Testis (tissue), 5 donors: ENCODE measurements at places on chromosomes 3 and 15. TPM values are rescaled to one million over a fixed set of nuclear protein-coding genes. Genes with fewer than 3 reads are reported as not detected.
A peak's percentile ranks its signal among the peaks of the same experiment; 100 is the strongest.

- peak; percentile 28 for DNase-seq
These were observed 662 bp downstream of the TMEM108 start for GRCh38 chr3:133038731-133039375.

DNA sequence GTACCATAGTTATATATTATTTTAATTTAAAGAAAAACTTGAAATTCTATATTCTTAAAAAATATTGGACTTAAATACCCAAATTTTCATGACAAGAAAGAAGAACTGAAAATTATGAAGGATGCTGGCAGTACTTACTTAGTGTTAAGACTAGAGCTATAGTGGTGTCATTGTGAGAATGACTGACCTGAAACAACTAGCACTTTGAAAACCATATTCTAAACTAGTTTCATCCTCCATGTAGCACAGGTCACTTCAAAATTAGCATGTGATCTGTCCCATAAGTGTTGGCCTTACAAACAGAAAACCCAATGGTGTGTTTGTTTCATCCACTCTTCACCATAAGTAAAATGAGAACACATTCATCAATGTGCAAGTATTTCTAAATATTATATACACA, 208.6 kb downstream of the ZIC4 start:
- no peak for DNase-seq

DNA sequence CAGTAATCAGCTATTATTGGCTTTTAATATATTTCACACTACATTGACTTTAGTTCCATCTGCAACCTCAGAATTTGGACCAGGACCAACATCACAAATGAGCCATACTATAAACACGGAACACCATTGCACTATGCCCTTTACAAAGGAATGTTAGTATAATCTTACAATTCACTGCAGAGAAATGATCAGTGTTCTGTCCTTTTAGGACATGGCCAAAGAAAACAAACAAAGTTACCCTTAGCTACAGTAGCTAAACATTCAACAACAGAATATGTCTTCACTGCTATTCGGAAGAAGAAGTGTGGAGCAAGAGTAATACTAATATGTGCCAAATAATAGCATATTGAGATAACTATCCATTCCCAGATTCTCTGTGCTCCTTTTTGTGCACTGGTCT, 90.4 kb downstream of the NAALADL2 start:
- no peak for DNase-seq

Gene GABRA5
- 3.1 TPM for total RNA-seq
